ENCODE measurements at places on chromosomes 2 and 18. TPM values are rescaled to one million over a fixed set of nuclear protein-coding genes. Genes with fewer than 3 reads are reported as not detected.

DNA sequence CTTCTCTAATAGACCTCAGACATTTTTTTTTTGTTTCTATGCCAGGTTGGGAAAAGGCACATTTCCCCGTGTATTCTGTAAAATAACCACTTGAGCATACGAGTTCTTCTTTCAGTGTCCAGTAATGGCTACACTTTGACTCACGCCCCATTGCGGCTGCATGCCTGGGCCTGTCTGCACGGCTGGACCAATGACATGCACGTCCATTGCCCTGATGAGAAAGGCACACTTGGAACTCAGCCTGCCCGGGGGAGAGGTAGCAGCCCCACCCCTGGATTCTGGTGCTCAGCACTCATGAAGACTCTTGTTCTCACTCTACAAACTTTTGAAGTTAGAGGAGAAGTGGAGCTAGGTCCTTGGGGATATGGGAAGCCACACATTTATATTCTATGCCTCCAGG is 5.8 kb downstream of the PCARE start:
- no peak for DNase-seq

DNA sequence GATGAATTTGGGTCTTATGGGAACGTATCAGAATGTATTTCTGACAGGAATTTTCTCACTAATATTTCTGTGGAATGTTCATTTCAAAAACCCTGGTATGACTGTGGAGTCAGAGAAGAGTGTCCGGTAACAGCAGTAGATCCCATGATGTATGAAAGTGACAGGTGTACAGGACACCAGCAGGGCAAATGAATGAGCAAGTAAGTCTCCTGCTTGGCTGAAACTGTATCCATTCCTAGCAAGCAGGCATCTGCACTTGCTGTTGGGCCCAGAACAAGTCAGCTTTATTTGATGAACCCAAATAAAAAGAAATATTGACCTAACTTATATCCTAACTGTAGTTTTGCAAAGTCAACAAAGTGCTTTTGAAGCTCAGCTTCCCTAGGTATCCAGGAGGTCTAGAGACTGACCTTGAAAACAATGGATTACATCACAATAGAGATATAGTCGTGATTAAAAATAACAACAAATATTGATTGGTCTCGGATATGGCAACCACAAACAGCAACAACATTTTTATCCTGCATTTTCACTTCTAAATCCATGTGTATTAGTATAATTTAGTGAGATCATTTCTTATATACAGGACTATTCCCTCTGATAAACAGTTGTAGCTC is 37.6 kb downstream of the NXPH2 start:
- no peak for DNase-seq

The REG3G gene
- 0.23 TPM for total RNA-seq

The ANKRD44 gene
- total RNA-seq: 16.0 TPM

Measured in HT1080 (cell line).